ENCODE measurements at places on chromosomes 12 and 14.

DNA sequence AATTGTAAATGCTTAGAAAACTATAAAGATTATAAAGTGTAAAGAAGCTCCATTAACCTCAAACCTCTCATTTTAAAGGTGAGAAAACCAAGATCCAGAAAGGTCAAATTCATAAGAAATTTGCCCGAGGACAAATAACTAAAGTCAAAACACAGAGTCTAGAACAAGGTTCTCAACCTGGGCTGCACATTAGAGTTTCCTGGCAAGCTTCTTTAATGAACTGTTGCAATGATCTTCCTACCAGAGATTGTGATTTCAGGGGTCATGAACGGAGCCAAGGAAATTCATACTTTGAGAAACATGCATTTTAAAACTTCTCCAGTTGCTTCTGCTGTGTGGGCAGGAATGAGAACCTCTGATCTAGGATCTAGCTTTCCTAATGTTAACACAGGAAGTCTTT lies 86.8 kb downstream of the DERA start:
- H3K27ac ChIP-seq = no peak overlapping the region
- no peak for DNase-seq
- no peaks in the 10 kb centered on the region for H3K27me3 ChIP-seq
- no peaks in the 10 kb centered on the region for H3K4me1 ChIP-seq
- no peak overlapping the region for H3K4me3 ChIP-seq

DNA sequence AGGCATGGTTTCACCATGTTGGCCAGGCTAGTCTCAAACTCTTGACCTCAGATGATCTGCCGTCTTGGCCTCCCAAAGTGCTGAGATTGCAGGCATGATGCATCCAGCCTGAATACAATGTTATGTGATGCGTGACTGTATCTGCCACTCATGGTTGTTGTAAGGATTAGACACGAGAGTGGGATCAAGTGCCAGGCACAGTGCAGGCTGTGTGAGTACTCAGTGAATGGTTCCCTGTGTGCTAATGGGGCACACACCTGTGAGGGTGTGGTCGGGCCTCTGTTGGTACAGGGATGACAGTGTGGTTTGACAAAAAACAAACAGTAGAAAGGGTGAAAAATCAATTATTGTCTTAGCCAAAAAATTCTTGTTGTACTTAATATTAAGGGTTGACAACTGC lies 61.8 kb downstream of the TECPR2 start:
- no peaks in the 10 kb centered on the region for H3K36me3 ChIP-seq
- DNase-seq = no peak
- no peak overlapping the region for H3K27ac ChIP-seq

DNA sequence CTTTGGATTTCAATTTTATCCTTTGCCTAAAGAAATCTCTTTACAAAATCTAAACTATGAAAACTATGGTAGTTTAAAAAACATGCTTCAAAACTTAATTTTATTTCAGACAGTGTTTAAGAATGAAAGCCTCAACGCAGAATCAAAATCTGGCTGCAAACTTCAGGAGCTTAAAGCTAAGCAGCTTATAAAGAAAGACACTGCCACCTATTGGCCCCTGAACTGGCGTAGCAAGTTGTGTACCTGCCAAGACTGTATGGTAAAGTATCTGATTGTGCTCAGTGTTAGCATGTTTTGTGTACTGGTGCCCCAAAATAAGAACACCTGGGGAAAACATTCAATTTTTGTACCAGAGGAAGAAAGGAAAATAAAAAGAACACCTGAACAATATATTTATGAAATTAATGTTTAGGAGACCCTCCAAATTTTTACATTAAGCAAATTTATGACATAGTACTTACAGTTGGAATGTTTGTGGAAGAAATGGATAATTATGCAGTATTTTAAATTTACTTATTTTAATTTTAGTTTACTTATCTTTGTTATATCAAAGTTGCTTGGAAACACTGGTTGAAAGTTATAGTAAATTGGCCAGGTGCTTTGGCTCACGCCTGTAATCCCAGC lies 12.2 kb downstream of the UBR7 start:
- no peaks in the 10 kb centered on the region for H3K27me3 ChIP-seq
- H3K36me3 ChIP-seq = peaks cover 13% of the 10 kb centered on the region
- H3K4me1 ChIP-seq = no peaks in the 10 kb centered on the region

DNA sequence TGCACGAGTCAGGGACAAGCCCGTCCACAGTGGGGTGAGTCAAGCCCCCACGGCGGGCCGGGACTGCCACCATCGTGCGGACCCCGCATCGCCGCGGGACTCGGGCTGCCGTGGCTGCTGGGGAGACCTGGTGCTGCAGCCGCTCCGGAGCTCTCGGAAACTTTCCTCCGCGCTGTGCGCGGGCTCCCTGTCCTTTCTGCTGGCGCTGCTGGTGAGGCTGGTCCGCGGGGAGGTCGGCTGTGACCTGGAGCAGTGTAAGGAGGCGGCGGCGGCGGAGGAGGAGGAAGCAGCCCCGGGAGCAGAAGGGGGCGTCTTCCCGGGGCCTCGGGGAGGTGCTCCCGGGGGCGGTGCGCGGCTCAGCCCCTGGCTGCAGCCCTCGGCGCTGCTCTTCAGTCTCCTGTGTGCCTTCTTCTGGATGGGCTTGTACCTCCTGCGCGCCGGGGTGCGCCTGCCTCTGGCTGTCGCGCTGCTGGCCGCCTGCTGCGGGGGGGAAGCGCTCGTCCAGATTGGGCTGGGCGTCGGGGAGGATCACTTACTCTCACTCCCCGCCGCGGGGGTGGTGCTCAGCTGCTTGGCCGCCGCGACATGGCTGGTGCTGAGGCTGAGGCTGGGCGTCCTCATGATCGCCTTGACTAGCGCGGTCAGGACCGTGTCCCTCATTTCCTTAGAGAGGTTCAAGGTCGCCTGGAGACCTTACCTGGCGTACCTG lies 1.1 kb downstream of the PDE3A start:
- no peak overlapping the region for H3K27ac ChIP-seq
- H3K4me1 ChIP-seq = no peaks in the 10 kb centered on the region
- no peaks in the 10 kb centered on the region for H3K27me3 ChIP-seq

DNA sequence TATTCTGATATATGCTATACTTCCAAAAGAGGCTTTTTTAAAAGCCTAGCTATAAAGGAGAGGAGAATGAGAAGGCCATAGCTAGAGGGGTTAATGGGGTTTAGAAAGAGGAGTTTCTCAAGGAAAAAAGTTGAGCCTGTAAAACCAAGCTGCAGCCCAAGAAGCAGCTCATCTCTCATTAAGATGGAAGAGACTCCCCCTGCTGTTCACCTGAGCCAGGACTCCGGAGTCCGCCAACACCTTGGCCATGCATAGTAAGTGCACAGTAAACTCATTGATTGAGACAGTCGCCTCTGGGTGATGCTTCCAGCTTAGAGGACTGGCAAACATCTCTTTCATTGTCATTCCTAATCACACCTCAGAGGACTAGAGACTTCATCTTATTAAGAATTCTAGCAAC lies 46.2 kb downstream of the ANO2 start:
- no peaks in the 10 kb centered on the region for H3K27me3 ChIP-seq
- no peaks in the 10 kb centered on the region for H3K36me3 ChIP-seq
- H3K27ac ChIP-seq = no peak overlapping the region
- DNase-seq = no peak

DNA sequence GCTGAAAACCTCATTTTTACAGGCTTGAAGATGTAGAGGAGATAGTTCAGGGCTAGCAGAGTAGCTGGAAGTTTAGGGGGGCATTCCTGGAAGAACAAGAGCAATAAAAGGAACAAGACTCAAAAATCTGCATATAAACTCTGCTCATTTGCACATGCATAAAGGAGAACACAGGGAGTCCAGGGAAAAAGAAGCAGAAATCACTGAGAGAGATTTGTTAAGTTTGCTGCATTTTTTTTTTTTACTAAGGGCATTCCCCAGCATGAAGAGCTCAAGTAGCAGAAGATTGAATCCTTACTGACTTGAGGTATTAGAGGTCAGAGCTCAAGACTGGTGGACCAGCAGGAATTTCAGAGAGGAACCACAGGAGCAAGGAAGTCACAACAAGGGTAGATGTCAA lies 28.2 kb upstream of the BCL11B start:
- no peak for DNase-seq
- H3K4me3 ChIP-seq = no peak overlapping the region
- H3K27me3 ChIP-seq = no peaks in the 10 kb centered on the region
- H3K36me3 ChIP-seq = no peaks in the 10 kb centered on the region
- no peaks in the 10 kb centered on the region for H3K4me1 ChIP-seq
- no peak overlapping the region for H3K27ac ChIP-seq

Measured in CD8-positive, alpha-beta memory T cell (primary cell).